ENCODE measurements at places on chromosomes 3 and 15. TPM values are rescaled to one million over a fixed set of nuclear protein-coding genes. Genes with fewer than 3 reads are reported as not detected.

DNA sequence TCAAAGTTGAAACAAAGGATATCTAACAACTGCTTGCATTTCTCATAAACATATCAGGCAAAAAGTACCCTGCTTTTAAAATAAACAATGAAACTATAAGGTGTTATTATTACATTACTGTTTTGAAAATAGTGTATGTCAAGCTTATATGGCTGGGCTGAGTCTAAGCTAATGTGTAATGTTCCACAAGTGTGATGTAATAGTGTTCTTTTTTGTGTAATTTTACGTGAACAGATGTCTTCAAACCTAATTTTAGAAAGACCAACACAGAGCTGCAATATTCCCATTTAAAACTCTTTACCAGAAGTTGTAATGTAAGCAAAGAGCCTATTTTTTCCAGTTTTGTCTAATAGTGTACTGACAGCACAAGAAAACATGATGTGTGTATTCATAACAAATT, 34.0 kb downstream of the MINDY2 start:
- DNase-seq, result no peak

DNA sequence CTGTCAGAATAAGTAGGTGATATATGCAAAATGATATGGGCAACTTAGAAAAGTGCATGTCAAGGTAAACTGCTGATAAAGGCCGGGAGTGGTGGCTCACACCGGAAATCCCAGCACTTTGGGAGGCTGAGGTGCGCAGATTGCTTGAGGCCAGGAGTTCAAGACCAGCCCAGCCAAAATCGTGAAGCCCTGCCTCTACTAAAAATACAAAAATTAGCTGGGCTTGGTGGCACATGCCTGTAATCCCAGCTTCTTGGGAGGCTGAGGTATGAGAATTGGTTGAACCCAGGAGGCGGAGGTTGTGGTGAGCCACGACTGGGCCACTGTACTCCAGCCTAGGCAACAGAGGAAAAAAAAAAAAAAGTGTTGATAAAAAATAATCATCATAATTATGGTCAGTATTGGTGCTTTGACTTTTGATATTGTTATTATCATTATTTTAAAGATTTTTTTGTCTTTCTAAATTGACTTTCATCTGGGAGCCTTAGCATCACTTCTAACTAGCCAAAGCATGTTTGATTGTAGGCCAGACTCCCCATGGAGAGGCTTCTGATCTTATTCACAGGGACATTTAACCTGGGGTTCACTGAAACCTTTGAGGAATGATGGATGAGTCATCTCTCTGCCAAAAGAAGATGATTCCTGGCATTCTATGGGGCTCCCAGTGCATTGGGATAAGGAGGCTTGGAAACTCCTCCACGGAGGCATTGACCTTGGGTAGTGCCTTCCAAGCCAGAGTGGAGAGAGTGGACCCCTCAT, 5.6 kb downstream of the ZBTB38 start:
- DNase-seq, result no peak

GRCh38 chr15:90101969-90102890, at the start of gene IDH2:
Gene IDH2 (minus strand): TSS chr15:90102468. CDS start chr15:90102390, 78 bp downstream.
- peak; percentile 89 for DNase-seq

GRCh38 chr3:183895296-183895695, 10.6 kb upstream of the PARL start:
- peak; percentile 71 for DNase-seq

DNA sequence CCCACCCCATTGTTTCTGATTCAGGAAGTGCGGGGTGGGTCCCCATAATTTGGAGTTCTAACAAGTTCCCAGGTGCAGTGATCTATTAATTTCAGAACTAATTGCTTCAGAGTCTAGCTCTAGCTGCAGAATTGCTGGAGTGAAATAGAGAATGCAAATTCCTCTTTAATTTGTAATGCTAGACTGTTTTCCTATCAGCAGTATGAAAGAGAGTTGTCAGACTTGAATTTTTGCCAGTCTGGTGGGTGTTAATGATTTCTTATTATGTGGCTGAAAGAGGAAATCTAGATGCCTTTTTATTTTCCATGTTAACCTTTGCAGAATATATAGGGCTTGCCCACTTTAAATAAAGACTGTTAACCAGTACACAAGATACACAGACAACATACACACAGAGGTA, 23.7 kb downstream of the APH1B start:
- no peak for DNase-seq

The STRA6 gene
- total RNA-seq, result 0.29 TPM

The TJP1 gene
- 102 TPM for total RNA-seq

All from PC-3 (cell line).